ENCODE measurements at places on chromosomes 11 and 22.

GRCh38 chr11:27696115-27696514 is 4.1 kb downstream of the BDNF start:
- DNase-seq = no peak

GRCh38 chr11:721247-721740 is 15.3 kb downstream of the EPS8L2 start:
- no peak for DNase-seq

- no peak for DNase-seq
Observed at GRCh38 chr11:104408630-104409029, 244.7 kb upstream of the PDGFD start.

- DNase-seq = no peak
Observed at GRCh38 chr22:49462291-49462690, 365.4 kb downstream of the BRD1 start.

DNA sequence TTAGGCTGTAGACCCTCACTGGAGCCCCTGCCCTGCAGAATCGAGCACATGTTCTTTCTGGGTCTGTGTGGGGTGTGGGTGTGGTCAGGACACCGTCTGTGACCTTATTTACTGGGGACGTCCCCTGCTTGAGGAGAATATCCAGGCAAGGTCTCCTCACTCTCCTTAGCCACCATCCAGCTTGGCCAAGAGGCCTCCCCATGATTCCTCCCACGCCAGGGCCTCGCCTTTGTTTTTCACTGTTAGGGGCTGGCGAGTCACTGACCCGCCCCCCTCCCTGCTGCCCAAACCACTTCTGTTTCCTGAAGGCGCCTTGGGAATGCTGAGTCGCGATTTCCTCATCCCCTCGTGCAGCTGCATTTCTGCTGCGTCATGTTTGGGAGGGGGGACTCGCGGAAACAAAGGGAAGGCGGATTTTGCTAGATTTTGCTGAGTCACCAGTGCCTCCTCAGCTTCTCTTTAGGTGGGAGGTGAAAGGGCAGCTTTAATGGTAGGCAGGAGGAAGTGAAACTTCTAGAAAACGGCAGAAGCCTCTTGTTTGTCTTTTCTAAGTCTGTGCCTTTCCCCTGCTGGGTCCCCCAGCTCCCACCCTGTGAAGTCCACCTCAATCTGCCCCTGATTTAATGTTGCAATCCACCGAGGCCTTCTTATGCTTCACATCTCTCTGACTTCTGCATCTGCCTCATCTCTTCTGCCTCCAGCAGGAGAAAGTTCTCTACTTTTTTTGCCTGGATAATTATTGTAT is 4.0 kb upstream of the HMOX1 start:
- DNase-seq = peak; percentile 97

- DNase-seq = peak; percentile 64
Observed at GRCh38 chr11:75536786-75537641, 11.3 kb upstream of the GDPD5 start.

DNA sequence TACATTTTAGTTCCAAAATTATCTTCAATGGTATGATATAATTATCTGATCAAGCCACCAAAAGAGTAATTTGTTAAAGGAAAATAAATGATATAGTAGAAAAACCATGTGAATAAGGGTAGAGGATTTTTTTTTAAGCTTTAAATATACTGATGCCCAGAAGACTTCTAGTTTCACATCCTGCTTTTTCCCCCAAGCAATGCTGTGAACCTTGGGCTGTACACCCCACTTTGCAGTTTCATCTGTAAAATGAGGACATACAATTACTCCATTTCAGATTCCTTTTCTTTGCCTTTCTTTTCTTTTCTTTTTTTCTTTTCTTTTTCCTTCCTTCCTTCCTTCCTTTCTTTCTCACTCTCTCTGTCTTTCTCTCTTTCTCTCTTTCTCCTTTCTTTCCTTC is 1125.4 kb downstream of the DLG2 start:
- no peak for DNase-seq

GRCh38 chr11:115251126-115251525 is 253.1 kb downstream of the CADM1 start:
- DNase-seq = no peak

DNA sequence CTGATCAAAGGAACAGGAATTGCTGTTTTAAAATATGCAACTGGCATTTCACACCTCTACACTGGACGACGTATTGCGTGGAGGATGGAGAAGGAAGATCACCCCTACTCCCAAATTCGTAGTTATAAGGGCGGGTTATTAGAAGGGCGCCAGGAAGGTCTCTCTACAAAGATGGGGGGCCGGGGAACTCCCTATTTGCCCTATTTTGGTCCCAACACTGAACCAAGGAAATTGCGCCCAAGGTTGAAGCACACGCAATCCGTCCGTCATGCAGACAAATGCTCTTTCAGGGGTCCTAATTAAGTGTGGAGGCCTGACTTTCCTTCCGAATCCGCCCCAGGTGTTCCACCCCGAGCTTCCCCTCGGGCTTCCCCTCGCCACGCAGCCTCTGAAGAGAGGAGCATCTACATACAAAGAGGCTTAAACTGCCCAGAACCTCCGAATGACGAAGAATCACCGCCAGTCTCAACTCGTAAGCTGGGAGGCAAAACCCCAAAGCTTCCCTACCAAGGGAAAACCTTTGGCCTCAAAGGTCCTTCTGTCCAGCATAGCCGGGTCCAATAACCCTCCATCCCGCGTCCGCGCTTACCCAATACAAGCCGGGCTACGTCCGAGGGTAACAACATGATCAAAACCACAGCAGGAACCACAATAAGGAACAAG is 396 bp downstream of the NPAT start:
- no peak for DNase-seq

GRCh38 chr11:68158580-68158979 is 37.4 kb upstream of the CHKA start:
- no peak for DNase-seq

- no peak for DNase-seq
Observed at GRCh38 chr22:20656516-20656901, 117.4 kb upstream of the SERPIND1 start.

- no peak for DNase-seq
Observed at GRCh38 chr11:75024764-75025211, 36.1 kb downstream of the NEU3 start.

DNA sequence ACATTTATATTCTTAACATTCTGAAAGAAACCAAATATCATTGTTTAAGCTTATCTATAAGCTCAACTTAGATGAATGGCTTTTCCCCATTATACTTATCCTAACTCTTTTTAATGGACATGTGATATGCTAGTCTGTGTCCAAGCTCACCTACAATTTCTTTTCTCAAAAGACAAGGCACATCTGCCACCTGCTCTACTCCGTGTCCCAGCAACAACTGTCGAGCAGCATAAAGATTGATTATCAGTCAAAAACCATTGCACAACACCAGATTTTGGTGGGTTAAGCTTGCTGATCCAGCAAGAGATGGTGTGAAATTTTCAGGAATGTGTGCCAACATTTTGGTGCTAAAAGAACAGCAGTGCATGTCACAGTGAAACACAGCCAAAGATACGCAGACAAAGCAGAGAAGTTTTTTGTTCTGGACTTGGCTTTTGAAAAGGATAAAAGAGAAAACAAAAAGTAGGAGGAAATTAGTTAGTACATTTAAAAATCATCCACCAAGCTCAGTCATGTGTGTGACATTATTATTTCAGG is 65.8 kb downstream of the DCDC1 start:
- no peak for DNase-seq

- DNase-seq = no peak
Observed at GRCh38 chr11:72230764-72231365, 6.3 kb downstream of the INPPL1 start.

DNA sequence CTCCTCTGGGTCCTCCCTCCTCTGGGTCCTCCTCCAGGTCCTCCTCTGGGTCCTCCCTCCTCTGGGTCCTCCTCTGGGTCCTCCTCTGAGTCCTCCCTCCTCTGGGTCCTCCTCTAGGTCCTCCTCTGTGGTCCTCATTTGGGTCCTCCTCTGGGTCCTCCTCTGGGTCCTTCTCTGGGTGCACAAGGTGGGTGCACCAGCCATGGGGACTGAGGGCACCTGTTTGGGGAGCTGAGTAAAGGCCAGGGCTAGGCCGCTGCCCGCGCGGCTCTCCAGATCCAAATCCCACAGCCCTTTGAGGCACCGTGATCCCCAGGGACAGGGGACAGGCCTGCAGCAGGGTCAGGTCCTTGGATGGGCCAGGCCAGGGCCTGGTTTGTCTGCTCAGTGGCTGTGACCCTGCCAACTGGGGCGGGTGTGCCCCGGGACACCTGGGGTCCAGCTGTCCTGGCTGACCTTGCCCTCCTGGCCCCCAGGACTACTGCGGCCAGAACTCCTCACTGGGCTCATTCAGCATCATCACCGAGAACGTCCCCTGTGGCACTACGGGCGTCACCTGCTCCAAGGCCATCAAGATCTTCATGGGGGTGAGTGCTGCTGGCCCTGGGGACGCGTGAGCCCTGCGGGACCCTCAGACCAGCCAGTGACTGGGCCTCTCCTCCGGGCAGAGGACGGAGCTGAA is 12.7 kb downstream of the MUC2 start:
- DNase-seq = no peak

DNA sequence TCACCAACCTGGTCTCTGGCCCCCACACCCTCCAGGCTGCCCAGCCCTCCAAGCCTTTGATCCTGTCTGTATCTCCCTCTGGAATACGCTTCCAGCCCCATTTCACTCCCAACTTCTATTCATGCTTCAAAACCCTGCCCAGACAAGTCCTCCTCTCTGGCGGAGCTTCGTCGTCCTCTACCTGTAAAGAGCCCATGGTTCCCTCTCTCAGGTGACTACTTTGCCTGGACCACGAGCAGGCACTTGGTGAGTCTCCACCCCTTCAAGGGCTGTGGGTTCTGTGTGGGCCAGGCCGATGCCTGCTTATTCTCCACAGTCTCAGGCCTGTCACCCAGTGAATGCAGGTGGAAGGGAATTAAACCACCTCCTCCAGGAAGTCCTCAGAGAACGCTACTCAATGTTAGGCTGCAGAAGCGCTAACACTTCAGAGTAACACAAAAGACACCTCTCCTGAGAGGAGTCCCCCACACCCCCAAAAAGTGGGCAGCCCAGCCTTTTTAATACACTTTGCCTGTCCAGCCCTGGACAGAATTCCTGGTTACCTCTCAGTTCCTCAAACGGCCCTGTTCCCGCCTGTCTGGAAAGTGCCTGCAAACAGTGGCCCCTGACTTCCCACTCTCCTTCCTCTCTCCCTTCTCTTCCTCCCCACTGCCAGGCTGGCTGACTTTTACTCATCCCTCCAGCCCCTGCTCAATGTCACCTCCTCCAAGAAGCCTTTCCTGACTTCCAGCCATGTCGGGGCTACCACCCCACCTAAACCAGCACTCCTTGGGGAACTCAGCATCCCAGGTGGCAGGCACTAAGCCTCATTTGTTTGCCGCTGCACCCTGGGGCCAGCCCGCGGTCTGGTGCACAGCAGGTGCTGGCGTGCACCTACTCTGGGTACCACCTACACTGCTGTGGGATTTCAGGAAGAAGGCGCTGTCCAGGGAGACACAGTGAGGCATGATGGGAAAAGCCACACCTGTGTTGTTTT is 9.0 kb downstream of the RAC2 start:
- DNase-seq = no peak

DNA sequence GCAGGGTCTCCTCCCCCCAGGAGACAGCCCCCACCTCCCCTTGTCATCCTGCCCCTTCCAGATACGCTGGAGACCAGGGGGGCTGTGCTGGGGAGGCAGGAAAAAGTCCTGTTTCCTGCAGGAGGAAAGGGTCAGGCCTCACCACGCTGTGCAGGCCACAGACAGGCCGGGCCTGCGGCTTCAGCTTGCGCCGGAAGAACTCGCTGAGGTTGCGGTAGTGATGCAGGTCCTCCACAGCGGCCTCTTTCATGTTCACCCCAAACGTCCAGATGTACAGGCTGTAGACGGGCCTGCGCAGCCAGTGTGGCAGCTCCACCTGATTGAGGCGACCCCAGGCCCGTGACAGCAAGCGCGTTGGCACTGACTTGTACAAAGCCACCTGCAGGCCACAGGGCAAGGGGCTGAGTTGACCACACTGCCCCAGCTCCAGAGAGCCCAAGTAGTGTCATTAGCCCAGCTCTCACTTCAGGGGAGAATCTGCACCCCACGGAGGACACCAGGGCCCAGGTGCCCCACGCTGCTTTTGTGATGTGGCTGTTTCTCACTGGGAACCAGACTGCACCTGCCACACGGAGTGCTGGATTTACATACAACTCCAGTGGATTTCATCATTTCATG is 40.4 kb downstream of the PISD start:
- DNase-seq = no peak

DNA sequence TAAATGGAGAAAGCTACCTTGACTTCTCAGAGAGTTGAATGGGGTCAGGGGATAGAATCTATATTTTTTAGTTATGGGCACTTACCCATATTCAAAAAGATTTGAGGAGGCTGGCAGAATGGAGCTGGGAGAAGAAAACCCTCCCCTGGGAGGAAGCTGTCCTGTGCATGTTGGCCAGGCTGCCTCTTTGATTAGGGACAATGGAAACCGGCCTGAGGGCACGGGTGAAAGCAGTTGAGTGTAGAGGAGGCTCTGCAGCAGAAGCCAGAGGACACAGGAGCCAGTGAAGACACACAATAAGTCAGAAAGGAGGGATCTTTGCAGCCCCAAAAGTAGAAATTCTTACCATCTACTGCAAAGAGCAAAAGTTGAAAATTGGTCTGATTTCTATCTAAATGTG is 66.6 kb upstream of the B3GAT1 start:
- DNase-seq = no peak

DNA sequence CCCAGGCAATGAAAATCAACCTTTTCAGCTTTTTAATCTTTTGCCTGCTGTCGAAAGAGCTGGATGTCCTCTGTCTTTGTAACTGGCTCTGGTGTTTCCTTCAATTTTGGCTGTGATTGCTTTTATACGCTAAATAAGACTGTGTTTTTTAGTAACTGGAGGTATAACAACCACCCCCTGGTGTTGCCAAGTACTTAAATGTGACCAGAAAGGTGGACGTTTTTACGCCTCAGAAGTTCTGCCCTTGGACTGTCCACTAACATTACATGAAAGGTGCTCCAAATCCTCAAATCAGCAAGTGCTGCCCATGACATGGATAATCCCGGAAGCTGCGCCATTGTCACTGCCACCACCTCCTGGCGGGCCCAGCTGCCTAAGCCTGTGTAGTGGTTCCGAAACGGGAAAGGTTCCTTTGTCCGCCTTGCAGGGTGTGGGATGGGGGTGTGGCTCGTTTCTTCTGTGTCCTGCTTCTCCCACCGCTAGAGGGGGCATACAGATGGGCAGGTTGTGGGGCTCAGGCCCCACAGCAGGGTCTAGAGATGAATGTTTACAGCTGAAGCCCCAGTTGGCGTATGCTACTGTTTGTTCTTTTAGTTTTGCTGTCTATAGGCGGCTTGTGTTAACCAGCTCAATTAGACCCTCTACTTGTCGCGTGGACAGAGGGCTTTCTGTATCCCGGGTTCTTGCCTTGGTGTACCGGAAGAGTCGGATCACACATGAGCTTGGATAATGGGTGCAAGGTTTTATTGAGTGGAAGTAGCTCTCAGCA is 82.2 kb upstream of the SEPTIN5 start:
- DNase-seq = peak; percentile 26

- DNase-seq = no peak
Observed at GRCh38 chr11:88059326-88059725, 115.9 kb downstream of the RAB38 start.

- DNase-seq = no peak
Observed at GRCh38 chr11:129451524-129451923, 75.9 kb downstream of the BARX2 start.

- no peak for DNase-seq
Observed at GRCh38 chr11:74320538-74320937, 9.1 kb upstream of the P4HA3 start.
